Activated CD8-positive, alpha-beta memory T cell treated with anti-CD3 and anti-CD28 coated beads for 4 hours (primary cell): ENCODE measurements at places on chromosomes 2 and 18.

GRCh38 chr2:38613849-38614213, 11.1 kb upstream of the HNRNPLL start:
- no peak for DNase-seq

GRCh38 chr18:9711361-9712129, 3.4 kb downstream of the RAB31 start:
- no peak for DNase-seq

DNA sequence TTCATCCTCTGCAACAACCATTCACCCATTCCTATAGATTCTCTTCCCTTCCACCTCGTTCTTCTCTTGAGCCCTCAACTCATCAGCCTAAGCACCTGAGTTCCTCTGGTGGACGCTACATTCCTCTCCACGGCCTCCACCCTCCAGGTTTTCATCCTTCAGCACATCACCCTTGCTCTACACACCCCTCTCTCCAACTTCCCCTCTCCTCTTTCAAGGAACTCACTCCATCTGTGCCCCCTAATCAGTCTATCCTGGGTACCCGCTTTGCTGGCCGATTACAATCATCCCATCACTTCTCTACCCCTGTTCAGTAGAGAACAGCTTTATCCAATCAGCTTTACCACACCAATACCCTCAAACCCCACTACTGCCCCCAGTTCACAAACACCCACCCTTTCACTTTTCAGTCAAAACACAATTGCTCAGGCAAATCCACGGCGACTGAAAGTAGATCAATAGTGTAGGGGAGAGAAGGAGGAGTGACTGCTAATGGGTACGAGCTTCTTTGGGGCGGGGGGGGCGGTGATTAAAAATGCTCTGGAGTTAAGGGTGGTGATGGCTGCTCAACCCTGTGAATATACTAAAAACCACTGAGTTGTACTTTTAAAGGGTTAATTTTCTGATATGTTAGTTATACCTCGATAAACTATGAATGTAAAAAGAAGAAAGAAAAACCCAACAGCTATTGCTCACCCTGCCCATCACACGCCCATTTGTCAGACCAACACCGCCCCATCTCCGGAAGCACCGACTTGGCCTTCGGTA, 857 bp downstream of the DYM start:
- DNase-seq = no peak

GRCh38 chr2:114499101-114499500, 56.7 kb downstream of the DPP10 start:
- DNase-seq = no peak

DNA sequence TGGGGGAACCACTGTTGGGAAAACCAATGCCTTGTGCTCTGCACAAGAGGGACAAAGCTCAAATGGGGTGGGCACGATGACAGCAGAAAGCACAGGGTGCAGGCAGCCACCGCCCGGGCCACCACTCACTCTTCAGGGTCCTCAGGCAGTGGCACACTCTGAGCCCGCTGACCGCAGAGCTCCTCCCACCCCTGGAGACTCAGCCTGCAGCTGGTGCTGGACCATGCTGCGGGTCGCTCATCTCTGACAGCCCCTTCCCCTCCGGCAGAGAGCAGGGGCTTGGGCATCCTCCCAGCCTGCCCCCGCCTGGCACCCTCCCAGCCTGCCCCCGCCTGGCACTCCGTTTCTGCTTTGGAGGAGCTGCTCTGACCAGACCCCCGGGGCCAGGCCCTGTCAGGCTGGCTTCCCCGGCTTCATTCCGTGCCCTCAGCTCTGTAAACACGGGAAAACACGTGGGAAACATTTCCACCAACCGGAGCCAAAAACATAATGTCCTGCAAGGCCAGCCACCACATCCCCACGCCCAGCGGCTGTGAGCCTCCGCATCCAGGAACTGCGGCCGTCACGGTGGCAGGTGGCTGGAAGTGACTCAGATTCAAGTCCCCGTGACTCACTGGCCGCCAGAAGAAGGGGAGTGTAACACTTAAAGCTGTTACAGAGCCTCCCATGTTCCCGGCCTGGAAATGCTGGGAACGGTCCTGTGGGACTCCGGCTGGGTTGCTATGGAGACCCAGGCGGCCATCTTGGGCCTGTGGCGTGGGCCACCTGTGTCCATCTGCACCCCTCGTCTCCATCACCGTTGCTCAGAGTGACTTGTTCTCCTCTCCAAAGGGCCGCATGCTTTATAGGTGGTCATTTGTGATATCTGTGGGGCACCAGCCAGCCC, 6.8 kb upstream of the SNED1 start:
- DNase-seq = no peak

DNA sequence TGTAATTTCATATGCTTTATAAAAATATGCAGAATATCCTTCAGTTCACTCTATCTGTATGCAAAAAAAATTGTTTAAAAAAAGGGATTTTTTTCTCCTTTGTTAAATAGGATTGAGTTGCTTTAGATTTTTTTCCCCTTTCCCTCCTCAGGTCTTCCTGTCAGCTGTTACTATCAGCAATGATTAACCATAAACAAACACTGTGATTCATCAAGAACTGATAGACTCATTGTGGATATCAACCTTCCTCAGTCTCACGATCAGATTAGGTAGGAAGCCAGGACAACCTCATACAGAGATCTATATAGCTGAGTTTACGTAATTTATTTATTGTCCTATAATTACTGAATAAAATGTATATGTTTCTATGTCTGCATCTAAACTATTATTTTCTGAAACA, 2136.2 kb upstream of the CELF4 start:
- no peak for DNase-seq

GRCh38 chr18:74370115-74370514, 54.5 kb downstream of the C18orf63 start:
- no peak for DNase-seq

DNA sequence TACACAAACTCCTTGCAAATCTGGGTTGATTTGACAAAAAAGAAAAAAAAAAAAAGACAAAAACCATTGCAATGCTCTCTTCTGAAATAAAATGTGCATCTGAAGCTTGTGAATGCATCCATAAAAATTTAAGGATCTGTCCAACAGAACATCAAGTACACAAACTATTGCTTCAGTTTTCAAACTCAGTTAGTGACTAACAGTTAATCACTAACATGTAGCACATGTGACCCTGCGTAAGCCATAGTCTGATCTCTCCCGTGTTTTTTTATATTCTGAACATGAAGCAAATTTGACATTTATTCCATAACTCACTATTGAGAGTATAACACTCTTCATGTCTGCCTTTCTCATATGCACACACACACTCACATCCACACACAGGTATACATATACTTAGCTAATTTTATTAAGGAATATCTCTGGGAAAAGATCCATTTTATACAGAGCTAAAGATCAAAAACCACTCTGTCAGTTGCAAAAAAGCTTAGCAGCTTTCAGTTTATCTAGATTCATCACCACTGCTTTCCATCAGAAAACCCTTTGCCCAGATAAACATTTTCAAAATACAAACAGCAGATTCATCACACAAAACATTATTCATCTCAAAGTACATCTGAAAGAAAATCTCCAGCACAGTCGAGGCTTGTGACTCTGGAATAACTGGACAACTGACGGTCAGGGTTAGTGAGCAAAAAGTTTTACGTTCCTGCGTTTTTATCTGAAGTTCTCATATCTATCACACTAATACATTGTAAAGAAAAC, 1000.4 kb upstream of the ACVR2A start:
- DNase-seq = no peak

GRCh38 chr2:80655265-80655664, 350.7 kb upstream of the LRRTM1 start:
- DNase-seq = no peak
